ENCODE measurements at places on chromosomes 1 and 21. TPM values are rescaled to one million over a fixed set of nuclear protein-coding genes. Genes with fewer than 3 reads are reported as not detected.

Gene LAX1
- total RNA-seq = 0.23 TPM

Gene SFN
- not detected for total RNA-seq

Gene RBP7
- not detected for total RNA-seq

Gene PRAMEF4
- total RNA-seq = not detected

Gene OR2AK2
- total RNA-seq = 2.1 TPM

Gene KMO
- 1.4 TPM for total RNA-seq

Gene HSPA6
- 1.2 TPM for total RNA-seq

Gene SLAMF9
- total RNA-seq = not detected

Gene SLFNL1
- 0.92 TPM for total RNA-seq

Gene KCNC4
- 17.5 TPM for total RNA-seq

Gene ADARB1
- 33.4 TPM for total RNA-seq

Gene GBP2
- total RNA-seq = 0.46 TPM

Gene TBX19
- 0.69 TPM for total RNA-seq

Gene LAMC2
- total RNA-seq = 5.3 TPM

Gene SH2D1B
- not detected for total RNA-seq

Gene FGR
- total RNA-seq = 1.4 TPM

Gene MAEL
- total RNA-seq = 3.2 TPM

Gene CFHR2
- not detected for total RNA-seq

Gene ALX3
- 0.23 TPM for total RNA-seq

Gene PODN
- total RNA-seq = 1.2 TPM

Gene ADAMTSL4
- total RNA-seq = 0.23 TPM

Gene CCDC190
- total RNA-seq = 1.2 TPM

Gene CENPL
- 16.8 TPM for total RNA-seq

Gene FCRL5
- total RNA-seq = not detected

Gene ANKRD13C
- 93.9 TPM for total RNA-seq
